Activated T-cell treated with anti-CD3 and anti-CD28 coated beads, Interleukin-2, amount 50 U/mL, for 24 hours (primary cell): ENCODE measurements at places on chromosomes 16 and 17.

DNA sequence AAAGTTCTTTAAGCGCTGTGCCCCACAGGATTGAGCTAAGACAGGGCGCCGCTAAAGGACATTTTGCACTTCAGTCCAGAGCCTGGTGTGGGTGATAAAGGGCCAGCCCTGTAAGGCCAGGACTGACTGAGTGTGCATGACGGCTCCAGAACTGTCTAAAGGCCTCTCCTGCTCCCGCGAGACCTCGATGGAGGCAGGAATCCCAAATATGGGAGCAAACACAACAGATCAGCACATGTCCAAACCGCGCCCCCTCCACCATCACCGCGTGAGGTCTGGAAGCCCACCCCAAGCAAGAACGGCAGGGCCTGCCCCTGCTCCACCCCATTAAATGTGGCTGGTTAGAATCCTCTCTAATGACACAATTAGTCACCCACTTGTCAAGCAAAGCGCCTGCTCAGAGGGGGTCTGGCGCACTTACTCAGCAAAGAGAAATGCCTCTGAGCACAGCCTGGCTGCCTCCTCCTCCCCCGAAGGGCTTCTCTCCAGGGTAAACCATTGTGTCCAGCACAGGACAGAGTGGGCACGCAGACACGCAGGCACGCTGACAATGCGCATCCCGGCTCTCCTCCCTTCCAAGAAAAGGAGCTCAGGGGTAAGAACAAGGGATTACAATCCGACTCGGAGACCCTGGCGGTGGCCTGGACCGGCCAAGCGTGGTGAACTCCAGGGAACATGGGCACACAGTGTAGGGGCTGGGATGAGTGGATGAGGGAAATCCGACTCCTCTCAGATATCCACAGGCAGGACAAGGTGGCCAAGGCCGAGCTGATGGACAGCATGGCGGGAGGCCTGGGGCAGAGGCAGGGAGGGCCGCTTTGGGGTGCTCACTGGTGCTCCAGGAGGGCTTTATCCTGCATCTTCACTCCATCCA is 1.5 kb downstream of the MXRA7 start:
- H3K36me3 ChIP-seq: peaks cover 17% of the 10 kb centered on the region
- no peak for DNase-seq
- H3K4me1 ChIP-seq: peaks cover 30% of the 10 kb centered on the region
- H3K4me3 ChIP-seq: peak overlapping the region; percentile 70

DNA sequence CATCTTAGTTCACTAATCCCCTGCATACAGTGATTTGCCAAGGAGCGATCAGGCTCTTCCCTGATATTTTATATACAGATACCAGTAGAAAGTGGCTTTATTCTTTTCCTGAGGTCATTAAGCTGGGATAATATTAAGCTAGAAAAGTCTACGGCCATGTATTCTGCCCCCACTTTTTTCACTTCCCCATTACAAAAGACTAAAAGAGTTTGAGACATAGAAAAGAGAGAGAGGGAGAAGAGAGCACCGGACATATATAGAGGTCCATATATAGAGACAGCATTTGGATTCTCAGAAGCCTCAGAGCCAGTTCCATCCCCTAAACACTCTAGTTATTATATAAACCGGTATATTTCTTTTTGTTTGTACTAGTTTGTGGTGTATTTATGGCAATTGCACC is 166.5 kb upstream of the ANKFN1 start:
- H3K4me3 ChIP-seq: no peak overlapping the region

DNA sequence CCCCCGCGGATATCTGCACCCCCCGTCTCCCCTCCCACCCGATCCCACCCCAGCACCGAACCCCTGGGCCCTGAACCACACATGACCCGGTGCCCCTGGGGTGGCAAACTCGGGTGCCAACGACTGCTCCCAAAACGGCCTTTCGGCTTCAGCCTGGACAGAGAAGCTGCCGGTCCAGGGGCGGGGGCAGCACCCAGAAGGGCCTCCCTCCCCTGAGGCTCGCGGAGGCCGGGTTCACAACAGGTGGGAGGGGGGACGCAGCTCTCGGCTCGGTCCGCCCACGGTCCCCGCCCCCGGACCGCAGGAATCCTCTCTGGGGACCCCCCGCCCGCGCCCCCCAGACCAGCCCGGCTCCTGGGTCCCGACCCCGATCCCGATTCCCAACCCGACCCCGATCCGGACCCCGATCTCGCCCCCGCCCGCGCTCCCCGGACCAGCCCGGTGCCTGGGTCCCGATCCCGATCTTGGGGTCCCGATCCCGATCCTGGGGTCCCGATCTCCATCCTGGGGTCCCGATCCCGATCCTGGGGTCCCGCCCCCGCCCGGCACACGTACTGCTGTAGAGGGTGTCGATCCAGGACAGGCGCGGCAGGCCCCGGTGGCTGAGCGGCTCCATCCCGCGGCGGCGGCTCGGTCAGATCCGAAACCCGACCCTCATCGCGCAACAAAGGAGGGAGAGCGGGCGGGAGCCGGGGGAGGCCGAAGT is 516 bp downstream of the ABR start:
- H3K27ac ChIP-seq: no peak overlapping the region
- peaks cover 16% of the 10 kb centered on the region for H3K4me1 ChIP-seq
- peak overlapping the region; percentile 75 for H3K4me3 ChIP-seq
- H3K36me3 ChIP-seq: no peaks in the 10 kb centered on the region

DNA sequence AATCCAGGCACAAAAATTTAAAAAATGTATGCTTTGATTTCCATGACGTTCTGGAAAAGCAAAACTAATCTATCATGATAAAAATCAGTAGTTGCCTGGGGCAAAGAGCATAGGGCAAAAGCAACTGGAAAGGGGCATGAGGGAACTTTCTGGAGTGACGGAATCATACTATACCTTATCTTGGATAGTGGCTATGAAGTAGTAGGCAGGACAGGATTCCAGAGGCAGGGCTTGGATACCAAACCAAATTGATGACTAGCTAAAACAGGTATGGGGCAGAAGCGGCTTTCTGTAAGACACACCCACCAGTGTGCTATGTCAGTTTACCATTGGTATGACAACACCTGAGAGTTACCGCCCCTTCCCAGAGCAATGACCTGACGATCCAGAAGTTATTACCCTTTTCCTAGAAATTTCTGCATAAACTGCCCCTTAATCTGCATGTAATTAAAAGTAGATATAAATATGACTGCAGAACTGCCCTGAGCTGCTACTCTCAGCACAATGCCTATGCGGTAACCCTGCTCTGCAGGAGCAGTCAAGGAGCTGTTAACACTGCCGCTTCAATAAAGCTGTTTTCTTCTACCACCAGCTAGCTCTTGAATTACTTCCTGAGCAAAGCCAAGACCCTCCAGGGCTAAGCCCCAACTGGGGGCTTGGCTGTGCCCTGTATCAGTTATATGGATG is 56.7 kb downstream of the CFDP1 start:
- no peak for DNase-seq
- H3K4me3 ChIP-seq: no peak overlapping the region
- H3K36me3 ChIP-seq: peaks cover 64% of the 10 kb centered on the region

DNA sequence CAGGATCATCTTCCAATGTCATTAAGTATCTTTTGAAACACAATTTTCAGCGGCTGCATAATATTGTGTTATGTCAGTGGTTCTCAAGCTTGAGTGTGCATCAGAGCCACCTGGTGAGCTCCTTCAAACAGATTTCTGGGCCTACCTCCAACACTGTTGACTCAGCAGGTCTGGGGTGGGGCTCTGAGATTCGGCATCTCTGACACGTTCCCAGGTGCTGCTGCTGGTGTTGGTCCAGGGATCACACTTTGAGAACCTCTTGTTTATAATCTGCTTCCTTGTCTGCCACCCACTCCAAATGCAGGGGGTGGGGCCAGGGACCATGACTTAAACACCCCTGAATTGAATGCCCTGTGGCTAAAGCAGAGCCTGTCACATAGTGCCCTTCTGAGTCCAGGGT is 73.8 kb upstream of the HNF1B start:
- no peaks in the 10 kb centered on the region for H3K36me3 ChIP-seq
- peaks cover 34% of the 10 kb centered on the region for H3K27me3 ChIP-seq
- peaks cover 2% of the 10 kb centered on the region for H3K4me1 ChIP-seq
- DNase-seq: no peak
- no peak overlapping the region for H3K27ac ChIP-seq

- peak; percentile 74 for DNase-seq
- peak overlapping the region; percentile 46 for H3K4me3 ChIP-seq
- H3K27ac ChIP-seq: peak overlapping the region; percentile 95
- H3K27me3 ChIP-seq: no peaks in the 10 kb centered on the region
These were observed 30.3 kb downstream of the PIK3R5 start for GRCh38 chr17:8935191-8935590.

DNA sequence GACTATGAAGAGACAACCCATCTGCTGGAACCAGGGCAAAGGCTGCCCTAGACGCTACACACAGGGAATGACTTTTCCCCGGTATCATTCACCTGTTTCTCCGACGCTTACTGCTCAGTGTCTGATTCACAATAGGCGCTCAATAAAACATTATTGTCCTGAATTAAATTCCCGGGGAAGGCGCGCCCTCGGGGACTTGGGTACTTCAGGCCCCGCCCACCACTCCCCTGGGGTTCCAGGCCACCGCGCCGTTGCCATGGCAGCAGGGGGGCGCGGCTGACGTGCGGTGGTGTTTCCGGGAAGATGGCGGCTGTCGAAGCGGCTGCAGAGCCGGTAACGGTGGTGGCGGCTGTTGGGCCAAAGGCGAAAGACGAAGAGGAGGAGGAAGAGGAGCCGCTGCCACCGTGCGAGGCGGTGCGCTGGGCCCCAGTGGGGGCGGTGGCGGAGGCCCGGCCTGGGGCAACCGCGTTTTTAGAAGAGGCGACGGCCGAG is at the start of gene RUNDC1:
Gene RUNDC1, plus strand, starts transcription at position 292 of the 492 bp plus-strand sequence. Its CDS starts 12 bp downstream, at position 304.
- no peaks in the 10 kb centered on the region for H3K27me3 ChIP-seq
- H3K36me3 ChIP-seq: peaks cover 42% of the 10 kb centered on the region
- peak within 1 kb of the TSS; percentile 99 for H3K27ac ChIP-seq

DNA sequence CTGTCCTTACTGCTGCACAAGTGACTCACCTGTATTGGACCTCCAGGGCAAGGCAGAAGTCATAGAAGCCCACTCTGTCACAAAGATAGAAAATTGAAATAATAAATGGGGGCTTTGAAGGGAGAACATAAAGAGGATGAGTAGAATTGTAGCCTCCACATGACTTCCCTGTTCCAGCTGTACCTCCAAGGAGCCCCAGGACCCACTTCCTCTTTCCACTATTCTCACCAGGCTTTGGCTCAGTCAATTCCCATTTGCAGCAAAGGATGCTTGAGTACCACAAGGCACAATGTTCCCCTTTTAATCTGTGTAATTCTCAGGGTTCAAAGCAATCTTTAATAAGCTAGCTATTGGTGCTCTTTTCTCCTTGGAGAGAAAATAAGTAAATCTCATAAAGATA is 512.1 kb downstream of the TOX3 start:
- no peaks in the 10 kb centered on the region for H3K27me3 ChIP-seq
- no peaks in the 10 kb centered on the region for H3K36me3 ChIP-seq
- no peak overlapping the region for H3K4me3 ChIP-seq
- no peaks in the 10 kb centered on the region for H3K4me1 ChIP-seq
- no peak for DNase-seq

GRCh38 chr17:61393904-61394629 is 5.6 kb upstream of the TBX2 start:
- H3K36me3 ChIP-seq: no peaks in the 10 kb centered on the region
- H3K4me1 ChIP-seq: peaks cover 17% of the 10 kb centered on the region
- no peak overlapping the region for H3K4me3 ChIP-seq
- H3K27ac ChIP-seq: no peak overlapping the region
- H3K27me3 ChIP-seq: peaks cover 45% of the 10 kb centered on the region
